Activated naive CD8-positive, alpha-beta T cell treated with anti-CD3 and anti-CD28 coated beads, Interleukin-2, amount 10 ng/mL, durations not matched to agents 7 days and 5 days (primary cell): ENCODE measurements at places on chromosomes 2 and 18.

DNA sequence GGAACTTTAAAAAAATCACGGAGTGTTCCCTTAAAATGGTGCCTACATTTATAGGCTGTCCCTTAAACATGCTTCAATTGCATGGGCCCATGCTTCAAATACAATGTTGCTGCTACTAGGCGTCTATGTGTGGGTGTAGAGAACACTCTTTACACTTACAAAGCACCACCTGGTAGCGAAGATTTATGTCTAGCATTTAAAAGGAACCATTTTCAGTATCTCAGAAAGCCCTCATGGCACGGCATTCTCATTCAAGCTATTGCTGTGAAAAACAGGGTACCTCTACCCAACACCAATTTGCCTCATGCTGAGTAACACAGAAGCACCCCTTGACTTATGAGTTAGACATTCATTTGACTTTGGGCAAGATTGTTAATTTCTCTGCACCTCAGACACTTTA, 112.9 kb upstream of the CNTNAP5 start:
- no peak for DNase-seq

DNA sequence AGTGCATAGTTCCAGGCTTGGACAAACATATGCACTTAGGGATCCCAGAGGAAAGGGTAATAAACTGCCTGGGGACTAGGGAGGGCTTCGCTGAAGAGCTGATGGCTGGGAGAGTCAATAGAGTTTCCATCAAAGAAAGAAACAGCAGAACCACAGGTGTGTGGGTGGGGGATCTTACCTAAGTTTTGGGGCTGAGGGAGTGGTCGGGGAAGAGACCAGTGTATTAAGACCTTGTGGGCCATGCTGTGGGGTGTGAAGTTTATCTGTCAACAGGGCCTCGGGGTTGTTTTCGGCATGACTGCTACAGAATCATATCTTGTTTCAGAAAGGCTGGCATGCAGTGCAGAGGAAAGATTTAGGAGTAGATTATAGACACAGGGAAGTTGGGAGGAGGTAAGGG, 31.2 kb upstream of the GTF2A1L start:
- no peak for DNase-seq

GRCh38 chr2:64423303-64423702, 30.7 kb upstream of the LGALSL start:
- no peak for DNase-seq

- DNase-seq: no peak
Observed at GRCh38 chr18:12884406-12885323, 628 bp upstream of the PTPN2 start.

- DNase-seq: no peak
Observed at GRCh38 chr2:201126308-201127151, 10.6 kb downstream of the CFLAR start.

- DNase-seq: no peak
Observed at GRCh38 chr18:77970814-77971213, 721.2 kb downstream of the GALR1 start.

DNA sequence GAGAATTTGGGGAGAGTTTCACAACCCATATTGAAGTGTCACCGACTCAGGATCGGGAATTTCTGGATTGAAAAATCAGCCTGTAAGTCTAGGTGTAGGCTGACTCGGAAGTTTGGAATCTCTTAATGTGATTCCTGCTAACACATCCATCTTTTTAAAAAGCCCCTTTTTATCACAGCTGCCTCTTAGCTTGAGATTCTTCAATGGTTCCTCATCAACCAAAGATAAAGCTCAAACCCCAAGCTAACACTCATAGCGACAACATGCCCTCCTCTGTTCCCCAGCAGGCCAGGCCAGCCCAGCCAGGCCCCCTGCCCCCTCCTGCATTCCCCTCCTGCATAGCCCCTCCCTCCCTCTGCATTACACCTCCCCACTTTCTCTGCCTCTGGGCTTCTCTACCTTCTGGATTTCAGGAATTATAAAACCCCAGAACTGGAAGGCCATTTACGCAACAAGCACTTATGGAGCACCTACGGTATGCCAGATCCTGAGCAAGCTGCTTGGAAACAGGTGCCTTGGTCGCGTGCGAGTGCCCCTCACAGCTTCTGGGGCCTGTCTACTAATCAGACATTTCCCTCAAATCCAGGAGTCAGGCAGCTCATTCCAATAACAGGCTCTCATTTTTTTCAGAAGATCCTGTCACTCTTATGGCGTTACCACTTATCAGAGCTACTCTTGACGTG, 63.4 kb downstream of the EMX1 start:
- DNase-seq: no peak

- DNase-seq: no peak
Observed at GRCh38 chr2:127137741-127138140, 30.8 kb upstream of the BIN1 start.

GRCh38 chr2:47896450-47896968, 9.8 kb downstream of the FBXO11 start:
- no peak for DNase-seq

- DNase-seq: no peak
Observed at GRCh38 chr2:85120363-85120762, 12.8 kb upstream of the TCF7L1 start.

GRCh38 chr18:60873708-60874107, 459.5 kb upstream of the CDH20 start:
- no peak for DNase-seq

- DNase-seq: no peak
Observed at GRCh38 chr2:166173263-166173662, 45.4 kb upstream of the SCN1A start.

DNA sequence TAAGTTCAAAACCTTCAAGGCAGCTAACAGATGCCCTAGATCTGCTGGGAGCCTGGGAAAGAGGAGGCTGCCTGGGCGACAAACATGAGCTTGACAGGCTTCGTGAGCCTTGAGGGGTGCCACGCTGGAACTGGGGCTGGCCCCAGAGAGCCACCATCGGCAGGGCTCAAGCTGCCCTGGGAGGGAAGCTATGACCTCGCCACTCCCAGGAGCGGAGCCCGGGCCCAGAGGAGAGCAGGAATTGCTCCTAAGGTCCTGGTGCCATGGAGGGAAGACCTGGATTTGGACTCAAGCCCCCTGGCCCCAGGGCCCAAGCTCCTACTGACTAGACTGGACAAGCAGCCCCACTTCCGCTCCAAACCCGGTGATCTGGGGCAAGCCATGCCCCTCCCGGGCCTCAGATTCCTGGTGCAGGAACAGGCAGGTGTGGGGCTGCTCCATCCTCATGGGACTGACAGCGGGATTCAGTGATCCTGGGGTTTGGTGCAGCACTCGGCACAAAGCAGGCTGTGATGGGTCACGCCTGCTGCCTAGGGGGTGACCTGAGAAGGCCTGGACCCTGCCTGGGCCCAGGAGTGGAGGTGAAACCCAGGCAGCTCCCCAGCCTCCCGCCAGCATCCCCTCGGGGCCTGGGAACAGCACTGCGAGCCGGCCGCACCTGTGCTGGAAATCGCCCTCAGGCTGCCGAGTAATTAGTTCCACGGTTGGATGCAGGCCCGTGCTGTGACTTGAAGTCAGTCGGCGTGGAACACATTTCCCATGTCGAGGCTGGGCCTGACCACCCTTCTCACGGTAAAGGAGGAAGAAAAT, 246.9 kb downstream of the NDUFA10 start:
- no peak for DNase-seq

GRCh38 chr2:74278694-74279093, 64.5 kb downstream of the SLC4A5 start:
- no peak for DNase-seq

- no peak for DNase-seq
Observed at GRCh38 chr2:144708626-144709025, 188.7 kb upstream of the ZEB2 start.

GRCh38 chr18:58303363-58303762, 259.3 kb downstream of the NEDD4L start:
- DNase-seq: no peak

DNA sequence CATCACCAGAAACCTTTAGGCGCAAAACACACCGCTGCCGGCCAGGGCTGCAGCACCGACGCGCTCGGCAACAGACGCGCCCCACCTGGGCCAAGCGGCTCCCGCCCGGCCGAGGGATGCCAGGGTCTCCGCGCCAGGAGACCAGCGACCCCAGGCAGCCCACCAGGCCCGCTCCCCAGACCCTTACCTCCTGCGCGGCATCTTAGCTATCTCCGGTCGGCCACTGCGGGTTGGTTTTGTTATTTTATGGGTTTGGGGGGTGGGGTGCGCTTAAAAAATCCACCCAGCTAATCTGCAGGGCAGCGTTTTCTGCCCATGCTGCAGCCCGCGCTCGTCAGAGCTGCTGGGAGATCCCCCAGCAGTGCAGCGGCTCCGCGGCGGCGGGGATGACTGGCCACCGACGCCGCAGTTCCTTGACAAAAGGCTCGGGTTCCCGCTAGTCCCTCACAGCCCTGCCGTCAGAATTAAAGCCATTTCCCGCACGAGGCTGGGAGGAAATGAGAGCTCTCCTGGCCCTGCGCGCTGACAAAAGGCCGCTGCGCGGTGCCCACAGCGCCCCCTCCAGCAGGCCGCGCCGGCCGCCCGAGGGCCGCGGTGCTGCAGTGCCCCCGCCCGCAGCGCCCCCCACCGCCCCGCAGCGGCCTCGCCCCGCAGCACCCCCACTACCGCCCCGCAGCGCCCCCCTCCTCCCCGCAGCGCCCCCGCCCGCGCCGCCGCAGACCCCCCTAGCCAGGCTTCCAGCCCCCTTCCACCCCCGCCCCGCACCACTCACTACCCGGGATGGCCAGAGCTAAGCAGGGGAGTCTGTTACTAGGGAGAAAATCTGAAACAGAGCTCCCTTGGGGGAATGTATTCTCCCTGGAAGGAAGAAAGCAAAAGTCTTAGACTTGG, at the start of gene ADD2:
TSS of gene ADD2 (minus strand) at position 502 of the 891 bp plus-strand sequence. CDS start 61,792 bp downstream, outside the sequence.
- peak; percentile 71 for DNase-seq

GRCh38 chr2:25165992-25166875, 2.1 kb downstream of the POMC start:
- peak; percentile 59 for DNase-seq

GRCh38 chr2:150520887-150521664, 33.6 kb upstream of the RND3 start:
- no peak for DNase-seq
